ENCODE measurements at places on chromosomes 3 and 15. TPM values are rescaled to one million over a fixed set of nuclear protein-coding genes. Genes with fewer than 3 reads are reported as not detected.
A peak's percentile ranks its signal among the peaks of the same experiment; 100 is the strongest.

GRCh38 chr3:57505901-57506300 is 38.2 kb downstream of the DNAH12 start:
- H3K4me3 ChIP-seq = no peak overlapping the region
- no peak for DNase-seq
- H3K4me1 ChIP-seq = no peaks in the 10 kb centered on the region
- no peaks in the 10 kb centered on the region for H3K27me3 ChIP-seq

DNA sequence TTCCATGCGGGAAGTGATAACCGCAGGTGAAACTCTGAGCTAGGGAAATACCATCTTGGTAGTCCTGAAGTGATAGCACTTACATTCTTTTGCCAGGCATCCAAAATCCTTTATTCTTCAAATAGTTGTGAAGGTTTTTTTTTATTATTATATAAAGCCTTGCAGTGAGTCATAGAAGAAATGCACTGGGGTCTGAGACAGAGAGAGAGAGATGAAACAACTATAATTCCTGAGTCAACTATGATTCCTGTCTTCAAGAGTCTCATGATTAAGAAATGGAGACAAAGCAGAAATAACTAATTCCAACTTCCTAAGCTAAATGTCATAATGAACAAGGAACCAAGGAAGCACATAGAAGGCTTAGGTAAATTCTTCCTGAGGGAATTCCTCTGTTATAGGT is 495.6 kb downstream of the LPP start:
- no peaks in the 10 kb centered on the region for H3K27me3 ChIP-seq
- no peak overlapping the region for H3K4me3 ChIP-seq
- H3K4me1 ChIP-seq = no peaks in the 10 kb centered on the region
- no peaks in the 10 kb centered on the region for H3K36me3 ChIP-seq
- DNase-seq = no peak
- no peak overlapping the region for H3K27ac ChIP-seq

ACKR4 gene
- total RNA-seq = 0.17 TPM

- no peak for DNase-seq
- H3K4me1 ChIP-seq = no peaks in the 10 kb centered on the region
- H3K36me3 ChIP-seq = no peaks in the 10 kb centered on the region
- no peak overlapping the region for H3K27ac ChIP-seq
Observed at GRCh38 chr3:143888846-143889245, 40.6 kb upstream of the SLC9A9 start.

DNA sequence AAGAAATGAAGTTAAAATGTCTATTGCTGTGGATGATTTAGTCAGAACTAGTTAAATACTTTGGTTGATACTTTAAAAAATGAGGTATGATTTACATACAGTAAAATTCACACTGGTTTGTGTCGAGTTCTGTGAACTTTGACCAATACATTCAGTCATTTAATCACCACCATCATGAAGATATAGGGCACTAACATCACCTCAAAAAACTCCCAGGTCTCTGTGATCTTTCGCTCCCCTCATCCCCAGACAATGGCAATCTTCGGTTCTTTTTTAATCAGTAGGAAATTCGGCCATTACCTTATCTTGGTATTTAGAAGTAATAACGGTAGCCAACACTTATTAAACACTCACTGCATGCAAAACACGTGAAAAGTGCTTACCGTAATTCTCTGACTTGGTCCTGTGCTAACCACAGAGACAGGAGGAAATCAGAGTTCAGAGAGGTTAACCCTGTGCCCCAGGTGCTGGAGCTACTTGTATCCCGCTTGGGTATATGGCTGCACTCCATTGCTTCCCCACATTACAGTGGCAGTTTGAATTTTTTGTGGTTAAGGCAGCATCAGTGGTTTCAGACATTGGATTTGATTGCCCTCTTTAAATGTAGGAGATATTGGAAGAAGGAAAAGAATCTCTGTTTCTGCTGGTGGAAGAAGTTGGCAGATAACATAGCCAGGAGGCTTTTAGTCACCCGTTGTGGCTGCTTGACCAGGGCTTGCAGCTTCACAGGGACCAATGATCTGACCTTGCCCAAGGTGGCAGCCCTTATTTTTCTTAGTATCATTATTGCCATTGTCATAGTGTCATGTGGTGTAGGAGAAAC is 4.2 kb downstream of the PLCL2 start:
- H3K27ac ChIP-seq = peak overlapping the region; percentile 87
- H3K4me1 ChIP-seq = peaks cover 71% of the 10 kb centered on the region
- H3K4me3 ChIP-seq = peak overlapping the region; percentile 96
- DNase-seq = peak; percentile 66
- H3K27me3 ChIP-seq = no peaks in the 10 kb centered on the region

DNA sequence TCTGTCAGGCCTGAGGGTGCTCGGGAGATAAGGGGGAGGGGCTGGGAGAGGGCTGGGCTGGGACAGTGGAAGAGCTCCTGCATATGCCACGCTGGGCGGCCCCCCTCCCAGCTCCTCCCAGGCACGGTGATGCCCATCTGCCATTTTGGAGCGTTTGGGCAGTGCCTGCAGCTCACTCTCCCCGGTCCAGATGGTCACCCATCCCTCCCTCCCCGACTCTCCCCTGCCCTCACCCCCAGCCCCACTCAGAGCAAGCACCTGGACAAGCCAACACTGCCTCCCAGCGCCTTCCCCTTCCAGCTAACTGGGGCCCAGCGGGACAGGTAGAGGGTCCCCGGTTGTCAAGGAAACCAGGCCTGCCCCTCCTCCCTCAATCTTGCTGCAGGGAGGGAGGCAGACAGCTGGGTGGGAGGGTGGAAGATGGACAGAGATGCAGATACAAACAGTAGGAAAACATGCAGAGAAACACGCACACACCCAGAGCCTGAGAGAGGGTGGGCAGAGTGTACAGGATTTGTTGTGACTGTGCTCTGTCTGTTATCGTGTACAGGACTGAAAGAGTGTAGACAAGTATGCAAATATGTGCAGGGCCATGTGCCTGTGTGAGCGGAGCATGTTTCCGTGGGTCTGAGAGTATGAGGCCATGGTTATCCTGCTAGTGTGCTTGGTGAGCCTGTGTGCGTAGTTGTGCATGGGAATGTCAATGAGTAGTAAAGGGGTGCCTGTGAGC is 17.5 kb upstream of the CORO2B start:
- no peak overlapping the region for H3K4me3 ChIP-seq
- H3K4me1 ChIP-seq = peaks cover 15% of the 10 kb centered on the region

GRCh38 chr3:46899151-46900006 is 21.9 kb downstream of the PTH1R start:
- H3K27ac ChIP-seq = no peak overlapping the region
- H3K36me3 ChIP-seq = no peaks in the 10 kb centered on the region
- H3K4me3 ChIP-seq = no peak overlapping the region
- no peaks in the 10 kb centered on the region for H3K4me1 ChIP-seq
- H3K27me3 ChIP-seq = no peaks in the 10 kb centered on the region
- DNase-seq = no peak

GRCh38 chr3:19652336-19652735 is 281.7 kb downstream of the EFHB start:
- no peak for DNase-seq
- H3K36me3 ChIP-seq = no peaks in the 10 kb centered on the region
- H3K4me1 ChIP-seq = no peaks in the 10 kb centered on the region
- no peak overlapping the region for H3K4me3 ChIP-seq
- no peak overlapping the region for H3K27ac ChIP-seq

DNA sequence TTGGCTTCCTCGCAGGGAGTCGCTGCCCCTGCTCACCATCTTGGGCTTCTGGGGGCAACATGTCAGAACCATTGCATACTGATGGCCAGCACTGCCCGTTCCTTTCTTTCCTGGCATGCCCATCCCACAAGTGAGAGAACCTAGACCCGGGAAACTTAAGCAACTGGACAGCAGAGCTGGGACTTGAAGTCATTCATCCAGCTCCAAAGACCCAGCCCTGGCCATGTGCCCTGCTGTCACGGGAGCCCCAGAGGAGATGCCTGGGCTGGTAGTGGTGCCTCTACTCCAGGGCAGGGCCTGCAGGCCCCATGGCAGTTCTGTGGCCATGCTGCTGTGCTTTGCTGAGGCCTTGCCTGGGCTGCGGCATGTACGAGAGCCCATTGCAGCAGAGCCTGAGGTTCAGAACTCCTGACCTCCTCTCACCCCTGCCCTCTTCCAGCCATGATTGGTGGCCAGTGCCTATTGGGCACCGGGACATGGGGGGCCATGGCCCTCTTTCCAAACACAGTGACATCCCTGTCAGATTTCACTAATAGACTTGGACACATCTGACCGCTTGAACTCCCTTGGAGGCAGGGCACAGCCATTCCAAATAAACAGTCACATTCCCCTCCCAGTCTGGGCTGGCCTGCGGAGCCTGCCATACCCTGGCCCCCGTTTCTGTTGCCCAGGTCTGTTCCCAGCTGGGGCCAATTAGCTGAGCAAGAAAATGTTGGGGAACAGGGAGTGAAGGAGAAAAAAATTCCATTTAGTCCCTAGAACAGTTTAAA is 115.9 kb downstream of the EEFSEC start:
- H3K36me3 ChIP-seq = peaks cover 12% of the 10 kb centered on the region
- no peak for DNase-seq
- H3K4me1 ChIP-seq = no peaks in the 10 kb centered on the region

FSIP1 gene
- total RNA-seq = 0.47 TPM

SERPINI2 gene
- not detected for total RNA-seq

GRCh38 chr15:70101459-70102113 is 3.9 kb upstream of the TLE3 start:
- H3K4me1 ChIP-seq = peaks cover 30% of the 10 kb centered on the region
- no peak overlapping the region for H3K4me3 ChIP-seq
- H3K27me3 ChIP-seq = no peaks in the 10 kb centered on the region
- no peak for DNase-seq
- H3K27ac ChIP-seq = no peak overlapping the region

TATDN2 gene
- total RNA-seq = 79.3 TPM

TMEM202 gene
- not detected for total RNA-seq

GRCh38 chr3:59245300-59245858 is 195.6 kb upstream of the CFAP20DC start:
- H3K4me1 ChIP-seq = no peaks in the 10 kb centered on the region
- no peak overlapping the region for H3K27ac ChIP-seq
- H3K27me3 ChIP-seq = no peaks in the 10 kb centered on the region
- no peaks in the 10 kb centered on the region for H3K36me3 ChIP-seq
- H3K4me3 ChIP-seq = no peak overlapping the region

REC114 gene
- not detected for total RNA-seq

GPR171 gene
- 116 TPM for total RNA-seq

DNA sequence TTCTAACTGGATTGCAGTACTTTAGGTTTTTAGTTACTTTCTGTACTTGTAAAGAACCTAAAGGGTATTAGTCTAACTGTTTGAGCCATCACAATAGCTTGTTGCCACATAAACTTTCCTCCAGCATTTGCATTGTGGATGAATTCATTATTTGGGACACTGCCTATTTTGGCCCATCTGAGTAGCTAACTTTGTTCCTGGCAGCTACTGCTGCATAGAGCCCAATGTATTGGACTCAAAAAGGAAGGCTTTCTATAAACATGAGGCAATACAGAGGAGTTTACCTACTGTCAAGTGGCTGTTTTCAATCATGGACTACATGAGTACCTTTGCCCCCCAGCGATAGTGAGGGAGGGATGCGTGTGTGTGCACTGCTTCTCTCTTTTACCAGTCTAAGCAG is 1.9 kb downstream of the ROBO2 start:
- no peak for DNase-seq
- no peak overlapping the region for H3K4me3 ChIP-seq
- H3K4me1 ChIP-seq = no peaks in the 10 kb centered on the region
- no peaks in the 10 kb centered on the region for H3K36me3 ChIP-seq
- no peak overlapping the region for H3K27ac ChIP-seq
- no peaks in the 10 kb centered on the region for H3K27me3 ChIP-seq

DNA sequence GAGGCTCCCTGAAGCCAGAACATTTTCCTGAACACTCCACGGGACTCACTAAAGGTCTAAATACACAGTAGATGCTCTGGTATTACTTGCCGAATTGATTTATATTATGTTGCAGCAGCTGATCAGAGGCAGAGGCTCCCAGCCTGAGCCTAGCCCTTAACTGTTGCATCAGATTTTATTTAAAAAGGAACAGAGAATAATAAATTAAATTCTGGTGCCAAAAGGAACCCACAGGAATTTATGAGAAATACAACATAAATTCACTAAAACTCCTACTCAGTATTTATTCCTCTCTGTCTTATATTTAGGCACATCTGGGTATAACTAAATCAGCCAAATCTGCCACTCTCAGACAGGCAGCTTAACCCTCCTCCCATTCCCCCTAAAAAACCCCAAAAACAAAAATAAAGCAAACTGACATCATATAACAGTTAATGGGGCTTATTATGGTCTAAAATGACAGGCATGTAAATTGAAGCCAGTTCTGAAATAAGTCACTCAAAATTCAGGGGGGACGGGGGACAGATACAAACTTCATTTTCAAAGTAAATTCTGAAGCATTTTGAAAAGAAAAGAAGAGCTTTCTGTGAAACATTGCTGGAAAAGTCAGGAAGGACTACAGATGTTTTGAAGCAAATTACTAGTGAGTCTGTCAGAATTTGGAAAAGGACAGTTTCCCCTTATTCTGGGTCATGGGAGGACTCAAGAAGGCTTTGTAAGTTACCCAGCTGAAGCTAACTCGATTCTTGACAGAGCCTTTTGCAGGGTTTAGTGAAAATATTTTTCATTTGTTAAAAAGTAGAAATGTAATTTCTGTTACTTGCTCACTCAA is 53.8 kb upstream of the CORO2B start:
- no peak for DNase-seq
- no peak overlapping the region for H3K27ac ChIP-seq

- no peak for DNase-seq
- H3K4me1 ChIP-seq = no peaks in the 10 kb centered on the region
- no peak overlapping the region for H3K4me3 ChIP-seq
- H3K36me3 ChIP-seq = no peaks in the 10 kb centered on the region
- no peaks in the 10 kb centered on the region for H3K27me3 ChIP-seq
- no peak overlapping the region for H3K27ac ChIP-seq
Observed at GRCh38 chr3:25962255-25962654, 172.4 kb downstream of the OXSM start.

- H3K27ac ChIP-seq = peak overlapping the region; percentile 77
- H3K36me3 ChIP-seq = peaks cover 26% of the 10 kb centered on the region
- peak overlapping the region; percentile 97 for H3K4me3 ChIP-seq
- H3K27me3 ChIP-seq = no peaks in the 10 kb centered on the region
- DNase-seq = no peak
Observed at GRCh38 chr3:9649791-9650521, 651 bp downstream of the MTMR14 start.

DNA sequence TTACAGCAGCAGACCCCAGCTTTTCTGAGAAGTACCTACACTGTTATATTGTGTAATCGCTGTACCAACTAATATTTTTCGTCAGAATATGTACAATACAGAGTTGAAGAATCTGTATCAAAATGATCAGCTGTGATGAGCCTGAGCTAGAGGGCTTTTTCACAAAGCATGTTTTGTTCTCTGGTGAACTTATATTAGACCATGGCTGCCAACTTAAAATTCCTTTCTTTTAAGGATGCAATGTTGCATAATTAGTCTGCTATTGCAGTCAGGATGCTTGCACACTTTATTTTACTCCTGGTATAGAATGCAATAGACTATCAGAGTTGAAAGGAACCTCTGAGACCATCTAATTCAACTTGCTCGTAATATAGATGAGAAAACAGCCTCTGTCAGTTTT is 127.8 kb downstream of the RBMS3 start:
- H3K4me1 ChIP-seq = no peaks in the 10 kb centered on the region
- H3K36me3 ChIP-seq = no peaks in the 10 kb centered on the region
- H3K27me3 ChIP-seq = no peaks in the 10 kb centered on the region
- no peak overlapping the region for H3K4me3 ChIP-seq
- H3K27ac ChIP-seq = no peak overlapping the region

SLC28A1 gene
- total RNA-seq = not detected

GRCh38 chr15:66484539-66485112 is 12.9 kb downstream of the SNAPC5 start:
- no peak for DNase-seq
- no peak overlapping the region for H3K27ac ChIP-seq
- H3K27me3 ChIP-seq = no peaks in the 10 kb centered on the region
- H3K4me3 ChIP-seq = no peak overlapping the region
- H3K4me1 ChIP-seq = no peaks in the 10 kb centered on the region

TRPM1 gene
- total RNA-seq = not detected

- H3K4me1 ChIP-seq = peaks cover 23% of the 10 kb centered on the region
- no peak for DNase-seq
- no peaks in the 10 kb centered on the region for H3K36me3 ChIP-seq
Observed at GRCh38 chr3:152177757-152178156, 91.0 kb upstream of the MBNL1 start.

Measured in CD4-positive, alpha-beta memory T cell (primary cell).